Vagina (tissue), 2 donors: ENCODE measurements at places on chromosomes 6 and 20.
A peak's percentile ranks its signal among the peaks of the same experiment; 100 is the strongest.

DNA sequence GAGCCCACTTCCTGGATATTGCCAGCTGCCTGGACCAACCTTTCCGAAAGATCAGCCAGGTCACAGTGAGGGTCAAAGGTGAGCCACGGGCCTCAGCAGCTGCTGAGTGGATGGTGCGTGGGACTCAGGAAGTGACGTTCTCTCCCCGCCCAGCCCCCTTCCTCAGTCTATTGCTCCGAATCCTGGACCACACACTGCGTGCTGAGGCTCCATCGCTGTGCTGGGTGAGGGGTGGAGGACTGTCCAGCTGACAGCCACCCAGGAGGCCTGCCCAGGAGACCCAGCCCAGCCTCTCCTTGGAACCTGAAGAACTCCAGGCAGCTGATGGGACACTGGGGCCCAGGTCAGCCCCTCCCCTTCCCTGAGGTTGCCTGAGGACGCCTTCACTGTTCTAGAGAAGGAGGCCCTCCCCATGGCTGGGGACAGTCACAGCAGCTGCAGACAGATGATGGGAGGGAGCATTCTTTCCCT, 94.4 kb upstream of the CD93 start:
- no peak for DNase-seq

GRCh38 chr6:73452107-73452461, at the start of gene CGAS:
TSS of gene CGAS (minus strand) at chr6:73452297. CDS start at chr6:73452181, 116 bp downstream.
- no peak for DNase-seq

GRCh38 chr20:50385733-50386640, 124.2 kb upstream of the PTPN1 start:
- DNase-seq = no peak

- DNase-seq = peak; percentile 27
Measured at GRCh38 chr20:16261733-16262273, 311.4 kb downstream of the KIF16B start.

GRCh38 chr20:62560162-62560561, 82.1 kb upstream of the SLCO4A1 start:
- DNase-seq = no peak

GRCh38 chr20:10463622-10464021, 28.5 kb downstream of the SLX4IP start:
- DNase-seq = no peak

DNA sequence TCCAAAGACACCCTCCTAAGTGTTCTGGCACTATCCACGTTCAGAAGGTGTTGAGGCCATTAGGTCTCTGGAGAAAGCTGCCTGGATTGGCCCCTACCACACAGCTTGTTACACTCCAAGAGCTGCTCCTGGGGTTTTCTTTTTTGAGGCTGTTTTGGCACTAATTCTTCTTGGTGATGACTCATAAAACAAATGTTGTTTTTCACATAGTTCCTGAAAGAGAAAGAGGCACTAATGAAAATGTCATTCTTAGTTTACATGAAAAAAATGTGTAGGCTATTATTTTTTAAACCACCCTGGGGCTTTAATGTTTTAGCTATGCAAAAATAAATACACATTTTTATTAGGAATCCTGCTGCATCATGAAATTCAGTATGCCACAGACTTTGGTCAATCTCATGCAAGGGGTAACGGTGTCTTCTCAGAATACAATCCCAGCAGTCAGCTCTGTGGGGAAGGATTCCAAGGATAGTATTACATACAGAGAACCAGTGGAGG, 38.1 kb downstream of the TBPL1 start:
- no peak for DNase-seq

DNA sequence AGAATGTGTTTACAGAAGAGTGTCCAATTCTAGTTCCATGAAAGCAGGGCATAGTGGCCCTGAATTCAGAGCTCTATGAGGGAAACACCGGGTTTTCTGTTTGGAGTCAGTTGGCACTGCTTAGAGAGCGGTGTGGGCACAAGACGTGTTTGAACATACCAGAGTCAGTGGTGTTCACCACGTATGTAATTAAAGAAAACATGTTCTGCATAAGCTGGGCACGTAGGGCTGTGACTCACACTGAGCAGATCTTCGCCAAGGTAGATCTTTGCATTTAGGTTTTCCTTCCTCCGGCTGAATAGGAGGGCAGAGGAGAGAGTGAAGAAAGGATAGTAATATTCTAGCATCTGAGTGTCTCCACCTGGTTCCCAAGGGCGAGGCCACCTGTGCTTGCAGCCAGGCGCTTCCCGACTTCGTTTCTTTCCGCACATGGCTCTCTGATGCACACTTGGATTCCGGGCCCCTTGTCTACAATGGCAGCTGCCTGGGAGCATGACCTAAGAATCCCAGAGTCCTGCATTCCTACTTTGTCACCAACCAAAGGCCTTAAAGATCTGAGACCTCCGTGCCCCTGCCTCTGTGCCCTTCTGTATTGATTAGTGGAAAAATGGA, 136.2 kb downstream of the ERMARD start:
- DNase-seq = peak; percentile 52

GRCh38 chr6:43723737-43724295, 36.2 kb upstream of the MRPS18A start:
- DNase-seq = no peak

DNA sequence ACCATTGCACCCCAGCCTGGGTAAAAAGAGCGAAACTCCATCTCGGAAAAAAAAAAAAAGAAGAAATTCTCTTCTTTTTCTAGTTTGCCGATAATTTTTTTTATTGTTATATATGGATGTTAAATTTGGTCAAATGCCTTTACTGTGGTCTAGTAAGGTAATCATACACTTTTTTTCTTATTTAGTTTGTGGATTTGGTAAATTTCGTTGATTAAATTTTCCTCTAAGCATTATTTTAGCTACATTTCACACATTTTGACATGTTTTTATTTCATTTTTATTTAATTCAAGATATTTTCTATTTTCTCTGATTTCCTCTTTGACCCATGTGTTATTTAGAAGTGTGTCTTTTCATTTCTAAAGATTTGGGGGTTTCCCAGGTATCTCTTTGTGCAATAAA, 18.0 kb upstream of the ELOVL2 start:
- DNase-seq = no peak

DNA sequence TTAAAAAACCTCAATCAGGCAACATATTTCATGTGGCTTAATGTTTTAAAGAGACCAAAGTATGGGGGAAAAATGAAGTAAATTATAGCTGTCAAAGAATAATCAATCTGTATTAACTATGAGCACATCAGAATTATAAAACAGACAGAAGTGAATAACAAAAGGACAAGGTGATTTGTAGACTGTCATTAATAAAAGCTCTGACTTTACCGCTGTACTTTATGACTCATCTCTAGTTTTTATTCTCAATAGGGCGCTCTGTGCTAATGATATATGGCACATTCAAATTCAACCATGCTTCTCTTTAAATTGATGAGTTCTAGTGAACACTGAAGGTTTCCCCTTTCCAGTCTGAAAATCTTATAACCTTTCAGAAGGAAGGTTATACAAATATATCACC, 72.0 kb downstream of the PREP start:
- no peak for DNase-seq

DNA sequence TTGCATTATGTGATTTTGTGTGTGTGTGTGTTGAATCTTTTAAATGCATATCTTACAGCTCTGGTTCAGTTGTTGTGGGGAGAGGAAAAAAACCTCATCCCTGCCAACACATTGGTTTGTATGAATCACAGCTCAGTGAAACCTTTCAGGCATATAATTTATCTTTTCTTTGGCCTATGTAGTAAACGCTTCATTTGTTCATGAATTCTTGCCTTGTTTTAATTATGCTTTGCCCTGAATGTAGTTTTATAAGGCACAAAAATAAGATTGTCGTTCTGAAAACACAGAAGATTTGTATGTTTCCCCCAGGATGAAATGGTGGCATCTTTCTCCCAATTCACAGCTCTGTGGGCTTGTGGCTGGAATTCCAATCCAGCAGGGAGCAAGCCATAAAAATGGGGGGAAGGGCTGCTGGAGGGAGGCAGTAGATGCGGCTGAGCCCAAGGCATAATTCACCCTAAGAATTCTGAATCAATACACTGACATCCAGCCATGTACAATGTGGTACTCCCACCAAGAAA, 45.1 kb downstream of the BCAS1 start:
- DNase-seq = no peak

- no peak for DNase-seq
Measured at GRCh38 chr20:3902446-3902845, 13.3 kb downstream of the PANK2 start.

GRCh38 chr20:46010491-46011391, 2.0 kb downstream of the MMP9 start:
- DNase-seq = no peak

- no peak for DNase-seq
Measured at GRCh38 chr6:56541741-56542360, 100.8 kb downstream of the DST start.

DNA sequence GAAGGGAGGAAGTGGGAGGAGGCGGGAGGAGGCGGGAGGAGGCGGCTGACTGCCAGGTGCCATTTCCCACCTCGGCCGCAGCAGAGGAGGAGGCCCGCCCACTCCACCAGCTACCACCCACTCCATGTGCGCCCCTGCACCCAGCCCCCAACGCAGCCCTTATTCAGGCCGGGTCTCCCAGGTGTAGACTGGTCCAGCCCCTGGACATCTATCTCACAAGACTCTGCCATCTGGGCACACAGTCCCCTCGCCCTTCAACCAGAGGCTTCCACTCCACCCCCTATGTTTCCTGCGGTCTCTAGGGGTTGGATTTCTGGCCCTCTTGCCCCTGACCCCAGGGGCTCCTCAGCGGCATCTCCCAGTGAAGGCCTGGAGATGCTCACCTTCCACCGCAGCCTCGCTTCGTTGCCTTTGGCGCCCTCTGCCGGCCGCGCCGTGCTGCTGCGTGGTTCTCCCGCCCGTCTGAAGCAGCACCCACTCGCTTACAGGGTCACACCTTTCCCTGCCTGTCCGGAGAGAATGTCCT, 32.6 kb upstream of the FAM83D start:
- no peak for DNase-seq

GRCh38 chr6:52573295-52573694, 3.6 kb downstream of the TRAM2 start:
- no peak for DNase-seq

DNA sequence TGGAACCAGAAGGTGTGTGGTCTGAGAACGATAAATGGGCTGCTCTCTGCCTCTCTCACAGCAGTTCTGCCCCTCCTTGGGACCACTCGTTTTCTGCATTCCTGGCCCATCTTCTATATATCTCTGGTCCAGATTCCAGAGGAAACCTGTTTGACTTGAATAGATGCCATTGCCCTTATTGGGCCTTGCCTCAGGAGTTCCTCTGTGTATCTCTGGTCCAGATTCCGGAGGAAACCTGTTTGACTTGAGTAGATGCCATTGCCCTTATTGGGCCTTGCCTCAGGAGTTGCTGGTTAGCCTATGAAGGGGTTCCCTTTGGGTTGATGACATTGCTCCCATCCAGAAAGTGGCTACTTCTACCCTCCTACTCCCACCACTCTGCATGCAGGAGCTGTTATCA, 189.4 kb downstream of the SLC16A10 start:
- no peak for DNase-seq

DNA sequence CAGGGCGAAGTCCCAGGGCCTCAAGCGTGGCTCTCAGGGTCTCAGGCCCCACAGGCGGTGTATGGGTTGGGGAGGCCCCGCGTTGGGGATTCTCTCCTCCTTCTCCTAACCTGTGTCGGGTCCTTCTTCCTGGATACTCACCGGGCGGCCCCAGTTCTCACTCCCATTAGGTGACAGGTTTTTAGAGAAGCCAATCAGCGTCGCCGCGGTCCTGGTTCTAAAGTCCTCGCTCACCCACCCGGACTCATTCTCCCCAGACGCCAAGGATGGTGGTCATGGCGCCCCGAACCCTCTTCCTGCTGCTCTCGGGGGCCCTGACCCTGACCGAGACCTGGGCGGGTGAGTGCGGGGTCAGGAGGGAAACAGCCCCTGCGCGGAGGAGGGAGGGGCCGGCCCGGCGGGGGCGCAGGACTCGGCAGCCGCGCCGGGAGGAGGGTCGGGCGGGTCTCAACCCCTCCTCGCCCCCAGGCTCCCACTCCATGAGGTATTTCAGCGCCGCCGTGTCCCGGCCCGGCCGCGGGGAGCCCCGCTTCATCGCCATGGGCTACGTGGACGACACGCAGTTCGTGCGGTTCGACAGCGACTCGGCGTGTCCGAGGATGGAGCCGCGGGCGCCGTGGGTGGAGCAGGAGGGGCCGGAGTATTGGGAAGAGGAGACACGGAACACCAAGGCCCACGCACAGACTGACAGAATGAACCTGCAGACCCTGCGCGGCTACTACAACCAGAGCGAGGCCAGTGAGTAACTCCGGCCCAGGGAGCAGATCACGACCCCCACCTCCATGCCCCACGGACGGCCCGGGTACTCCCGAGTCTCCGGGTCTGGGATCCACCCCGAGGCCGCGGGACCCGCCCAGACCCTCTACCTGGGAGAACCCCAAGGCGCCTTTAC, at the start of gene HLA-G:
TSS of gene HLA-G (plus strand) at position 247 of the 892 bp plus-strand sequence. CDS start at position 267, 20 bp downstream.
- peak; percentile 67 for DNase-seq

- DNase-seq = no peak
Measured at GRCh38 chr20:34995192-34995591, 39.5 kb downstream of the MYH7B start.

DNA sequence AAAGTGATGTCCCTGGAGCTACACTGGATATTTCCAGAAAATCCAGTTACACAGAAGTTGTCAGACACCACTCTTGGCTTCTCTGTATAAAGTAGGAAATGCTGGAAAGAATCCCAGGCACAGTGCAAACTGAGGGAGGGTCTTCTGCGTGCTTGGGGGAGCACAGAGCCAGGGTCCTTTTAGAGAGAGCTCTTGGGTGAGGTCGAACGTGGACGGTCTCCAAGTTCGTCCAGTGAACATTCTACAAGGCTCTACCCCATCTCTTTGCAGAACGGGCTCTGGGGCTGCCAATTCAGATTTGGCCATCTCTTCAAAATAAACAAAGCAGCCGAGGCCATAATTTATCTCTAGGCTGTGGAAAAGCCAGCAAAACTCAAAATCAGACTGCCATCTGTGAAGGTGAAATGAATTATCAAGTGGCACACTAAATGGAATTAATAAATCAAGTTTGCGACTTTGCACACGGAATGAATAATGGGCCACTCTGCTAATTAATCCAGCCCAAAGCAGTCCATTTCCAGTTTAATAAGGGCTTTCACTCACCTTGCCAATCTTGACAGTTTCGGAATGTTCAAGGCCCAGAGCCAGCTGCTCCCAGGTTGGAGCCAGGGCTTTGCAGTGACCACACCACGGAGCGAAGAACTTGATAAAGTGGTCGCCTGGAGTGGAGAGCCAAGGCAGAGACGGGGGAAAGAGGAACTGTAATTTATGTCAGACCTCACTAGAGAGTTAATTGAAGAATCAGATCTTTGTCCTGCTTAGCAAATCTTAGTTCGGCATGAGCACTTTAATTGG, 19.3 kb downstream of the TXNDC5 start:
- DNase-seq = no peak

- DNase-seq = no peak
Measured at GRCh38 chr6:74137911-74138310, 441.9 kb downstream of the CD109 start.

GRCh38 chr6:133972388-133972787, 19.4 kb downstream of the TBPL1 start:
- DNase-seq = no peak

DNA sequence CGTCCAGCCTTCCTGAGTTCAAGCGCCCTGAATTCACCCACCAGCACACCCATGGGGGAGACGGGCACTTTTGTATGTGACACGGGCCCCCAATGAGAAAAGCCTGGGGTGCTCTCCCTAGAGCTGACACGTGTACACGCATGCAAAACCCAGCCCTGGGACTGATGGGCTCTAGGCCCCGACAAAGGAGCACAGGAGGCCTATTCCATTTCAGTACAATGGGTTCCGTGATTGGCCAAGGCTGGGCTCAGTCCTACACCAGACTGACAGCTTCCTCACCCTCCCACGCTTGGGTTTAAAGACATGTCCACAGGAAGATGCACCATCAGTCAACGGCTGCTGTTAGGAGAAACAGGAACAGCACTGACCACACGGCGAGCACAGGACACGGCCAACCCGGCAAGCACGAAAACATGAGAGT, 8.8 kb downstream of the ZBTB46 start:
- peak; percentile 71 for DNase-seq
